Frontal cortex (tissue), 4 donors: ENCODE measurements at places on chromosomes 13 and 19. TPM values are rescaled to one million over a fixed set of nuclear protein-coding genes. Genes with fewer than 3 reads are reported as not detected.

The ZNF681 gene
- 21.6 TPM for total RNA-seq

The ZNF763 gene
- 4.5 TPM for total RNA-seq

DNA sequence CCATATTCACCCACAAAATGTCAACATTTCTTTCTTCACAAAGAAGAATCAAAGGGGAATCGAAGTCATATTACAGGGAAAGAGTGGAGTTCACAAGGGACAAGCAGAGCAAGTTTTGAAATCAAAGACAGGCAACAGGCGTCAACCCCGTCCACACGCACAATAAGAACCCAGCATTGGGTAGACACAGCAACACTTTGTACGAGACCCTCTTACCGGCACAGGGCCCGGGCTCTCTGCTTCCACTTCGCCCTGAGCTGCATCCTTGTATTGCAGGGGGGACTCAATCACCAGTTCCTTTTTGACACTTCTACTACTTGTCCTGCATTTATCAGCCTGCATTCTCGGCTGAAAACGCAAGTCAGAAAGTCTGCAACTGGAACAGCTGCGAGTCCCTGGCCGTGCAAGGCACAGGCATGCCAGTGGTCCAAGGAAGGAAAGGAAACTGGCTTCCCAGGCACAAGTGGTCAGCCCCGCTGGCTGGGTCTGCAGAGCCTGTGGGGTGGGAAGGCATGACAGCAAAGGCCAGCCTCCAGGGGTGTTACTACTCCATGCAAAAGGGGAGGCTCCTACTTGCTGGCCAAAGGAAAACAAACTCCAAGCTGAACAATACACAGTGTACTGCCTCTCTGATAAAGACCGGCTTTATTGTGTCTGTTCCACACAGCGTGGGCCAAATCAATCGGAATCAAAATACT is at the start of gene DOCK9:
DOCK9 (minus strand) TSS at position 497 of the 698 bp plus-strand sequence; CDS start at position 342, 155 bp downstream.
- DNase-seq = peak; percentile 43

- no peak for DNase-seq
Observed at GRCh38 chr13:31160857-31161556, 697 bp downstream of the HSPH1 start.

GRCh38 chr19:23823952-23824389 is 65.3 kb upstream of the ZNF681 start:
- DNase-seq = no peak

DNA sequence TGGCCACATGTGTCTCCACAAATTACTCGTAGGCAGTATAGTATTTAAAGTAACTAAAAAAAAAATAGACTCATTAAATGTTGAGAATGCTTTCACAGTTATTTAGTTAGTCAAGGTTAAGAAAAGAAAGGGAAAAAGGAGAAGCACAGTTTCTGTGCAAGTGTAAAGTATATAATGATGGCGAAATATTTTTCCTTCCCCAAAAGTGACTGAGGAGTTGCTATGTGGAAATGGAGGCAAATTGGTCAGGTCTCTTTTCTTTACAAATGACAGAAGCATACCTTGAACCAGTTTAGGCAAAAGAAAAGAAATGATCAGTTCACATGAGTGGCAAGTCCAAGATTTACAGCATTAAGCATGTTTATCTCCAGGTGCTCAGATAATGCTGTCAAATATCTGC is 18.0 kb downstream of the CSNK1A1L start:
- DNase-seq = no peak

DNA sequence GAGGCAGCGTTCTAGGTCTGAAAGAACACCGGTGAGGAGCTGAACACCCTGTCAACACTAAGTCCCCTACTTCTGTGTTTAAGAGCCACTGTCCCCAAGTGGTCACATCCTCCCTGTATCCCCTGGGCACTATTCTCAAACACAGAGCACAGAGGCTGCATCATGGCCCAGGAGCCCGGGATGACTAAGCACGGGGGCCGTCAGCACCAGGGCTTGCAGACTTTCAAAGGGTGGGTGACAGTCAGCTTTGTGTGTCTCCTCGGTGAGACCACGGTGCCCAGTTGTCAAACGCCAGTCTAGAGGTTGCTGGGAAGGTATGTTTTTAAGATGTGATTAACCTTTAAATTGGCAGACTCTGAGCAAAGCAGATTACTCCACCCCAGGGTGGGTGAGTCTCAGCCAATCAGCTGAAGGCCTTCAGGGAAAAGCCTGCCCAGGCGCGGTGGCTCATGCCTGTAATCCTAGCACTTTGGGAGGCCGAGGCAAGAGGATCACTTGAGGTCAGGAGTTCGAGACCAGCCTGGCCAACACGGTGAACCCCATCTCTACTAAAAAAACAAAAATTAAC is 8.0 kb downstream of the MAP2K2 start:
- DNase-seq = no peak
